ENCODE measurements at places on chromosomes 4 and X.

GRCh38 chrX:113457719-113458118 is 617.1 kb upstream of the AMOT start:
- no peak for DNase-seq

GRCh38 chr4:140312100-140312499 is 61.3 kb upstream of the SCOC start:
- no peak for DNase-seq

DNA sequence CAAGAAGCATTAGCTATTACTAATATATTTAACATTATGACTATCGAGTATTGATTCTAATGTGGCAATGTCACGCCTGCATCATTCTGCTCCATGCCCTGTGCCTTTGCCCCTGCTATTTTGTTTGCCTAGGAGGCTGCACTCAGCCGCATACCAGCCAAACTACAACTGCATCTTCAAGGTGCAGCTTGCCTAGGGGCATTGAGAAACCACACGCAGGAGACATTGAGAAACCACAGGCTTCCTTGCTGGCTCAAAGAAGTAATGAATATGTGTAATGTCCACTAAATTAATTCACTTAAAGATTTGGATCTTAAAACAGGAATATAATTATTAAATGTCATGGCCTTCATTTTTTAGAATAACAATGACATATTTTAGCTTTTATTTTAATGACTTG is 683.6 kb upstream of the TENM3 start:
- no peak for DNase-seq

DNA sequence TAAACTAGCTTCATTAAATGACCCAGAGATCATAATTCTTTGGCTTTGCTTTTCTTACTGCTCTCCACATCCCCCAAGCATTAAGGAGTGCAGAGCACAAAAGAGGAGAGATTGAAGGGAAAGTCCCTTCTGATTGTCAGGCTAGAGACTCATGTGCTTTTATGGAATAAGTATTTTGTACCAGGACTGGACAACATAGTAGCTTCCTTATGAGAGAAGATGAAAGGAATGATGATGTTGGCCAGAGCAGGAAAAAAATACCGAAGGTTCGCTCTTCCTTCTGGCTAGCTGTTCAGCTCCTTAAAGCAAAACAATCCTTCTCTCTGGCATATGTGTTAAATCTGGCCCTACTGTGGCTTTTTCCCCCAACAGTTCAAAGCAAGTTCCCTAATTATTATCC is 53.1 kb downstream of the HOPX start:
- DNase-seq = no peak

GRCh38 chr4:118225511-118225910 is 127.3 kb downstream of the PRSS12 start:
- no peak for DNase-seq

DNA sequence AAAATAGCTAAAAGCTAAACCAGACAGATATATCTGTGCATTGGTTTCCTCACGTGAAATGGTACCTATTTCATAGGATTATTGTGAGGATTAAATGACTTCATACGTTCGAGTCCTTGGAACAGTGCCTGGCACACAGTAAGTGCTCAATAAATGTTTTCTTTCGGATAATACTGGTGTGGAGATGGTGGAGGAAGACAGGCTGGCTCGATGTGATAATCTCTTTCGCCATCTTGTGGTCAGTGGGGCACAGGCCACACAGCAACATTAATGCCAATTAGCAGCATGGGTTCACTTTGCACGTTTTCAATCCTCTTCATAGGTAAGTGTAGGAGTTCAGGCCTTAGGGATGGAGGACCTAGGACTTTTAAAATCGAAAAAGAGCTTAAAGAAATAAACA is 9.3 kb downstream of the PAGE4 start:
- no peak for DNase-seq

- no peak for DNase-seq
These were observed 214.4 kb downstream of the DCHS2 start for GRCh38 chr4:154277172-154277571.

GRCh38 chr4:40550196-40550595 is 79.5 kb downstream of the RBM47 start:
- no peak for DNase-seq

- DNase-seq = no peak
These were observed 381.6 kb upstream of the CPEB2 start for GRCh38 chr4:14620567-14621141.

DNA sequence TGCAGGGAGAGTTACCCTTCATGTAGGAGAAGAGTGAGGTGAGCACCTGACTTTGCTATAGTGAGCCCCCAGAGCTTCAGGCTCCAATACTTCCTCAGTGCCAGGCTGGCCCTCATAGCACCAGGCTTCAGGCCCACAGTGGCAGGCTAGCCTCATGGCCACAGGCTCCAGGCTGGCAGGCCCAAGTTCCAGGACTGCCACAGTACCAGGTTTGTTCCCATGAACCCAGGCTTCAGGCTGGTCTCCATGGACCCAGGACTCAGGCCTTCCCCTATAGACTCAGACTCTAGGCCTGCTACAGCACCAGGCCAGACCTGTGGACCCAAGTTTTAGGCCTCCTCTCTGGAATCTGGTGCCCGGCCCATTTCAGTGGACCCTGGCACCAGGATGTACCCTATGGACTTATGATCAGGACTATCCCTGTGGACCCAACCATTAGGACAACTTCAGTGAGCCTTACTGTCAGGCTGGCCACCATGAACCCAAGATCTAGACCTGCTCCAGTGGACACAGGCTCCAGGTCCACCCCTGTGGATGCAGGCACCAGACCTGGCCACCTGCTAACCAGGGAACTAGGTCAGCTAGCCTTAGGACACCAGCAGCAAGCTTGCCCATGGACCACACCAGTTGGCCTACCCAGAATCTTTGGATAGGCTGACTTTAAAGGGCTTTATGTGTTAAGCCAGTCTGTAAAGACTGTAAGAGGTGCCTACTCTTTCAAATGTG is 658.2 kb downstream of the KLHL13 start:
- no peak for DNase-seq

GRCh38 chr4:95288552-95288951 is 260.2 kb downstream of the UNC5C start:
- no peak for DNase-seq

GRCh38 chr4:138053641-138054301 is 188.4 kb downstream of the SLC7A11 start:
- DNase-seq = no peak

DNA sequence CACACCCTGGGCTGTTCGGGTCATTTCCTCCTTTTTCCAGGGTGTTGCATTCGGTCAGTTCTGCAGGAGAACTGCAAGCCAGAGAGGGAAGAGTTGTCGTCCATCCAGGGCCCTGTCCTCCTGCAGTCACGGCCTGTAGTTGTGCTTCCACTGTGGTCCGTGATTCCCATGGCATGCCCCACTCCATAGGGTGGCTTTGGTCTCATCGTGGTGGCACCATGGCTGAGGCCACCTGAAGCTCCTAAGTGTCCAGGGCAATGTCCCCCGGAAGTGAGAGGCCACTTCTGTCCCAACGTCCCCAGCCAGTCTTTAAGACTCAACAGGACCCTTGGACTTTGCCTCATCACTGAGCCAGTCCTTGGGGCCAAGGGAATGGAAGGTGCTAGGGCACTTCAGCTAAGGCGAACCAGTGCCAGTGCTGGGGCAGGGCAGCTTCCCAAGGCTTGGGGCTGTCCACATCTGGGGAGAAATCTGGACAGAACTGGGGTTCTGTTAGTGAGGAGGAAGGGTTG is 83.7 kb downstream of the HTRA3 start:
- peak; percentile 20 for DNase-seq

- DNase-seq = no peak
These were observed 21.5 kb downstream of the RELL1 start for GRCh38 chr4:37664696-37665095.

DNA sequence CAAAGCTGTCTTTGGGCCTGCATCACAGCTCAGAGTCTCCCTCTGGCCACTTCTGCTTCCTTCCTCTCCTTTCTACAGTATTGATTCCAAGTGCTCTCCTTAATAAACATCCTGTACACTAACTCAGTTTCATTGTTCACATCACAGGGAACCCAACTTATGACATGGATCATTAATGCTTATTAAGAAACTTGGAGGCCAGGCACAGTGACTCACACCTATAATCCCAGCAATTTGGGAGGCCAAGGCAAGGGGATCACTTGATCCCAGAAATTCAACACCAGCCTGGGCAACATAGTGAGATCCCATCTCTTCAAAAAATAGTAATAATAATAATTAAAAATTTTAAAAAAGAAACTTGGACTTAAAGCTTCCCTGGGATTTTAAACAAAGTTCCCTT is 89.2 kb upstream of the EFHC2 start:
- no peak for DNase-seq

DNA sequence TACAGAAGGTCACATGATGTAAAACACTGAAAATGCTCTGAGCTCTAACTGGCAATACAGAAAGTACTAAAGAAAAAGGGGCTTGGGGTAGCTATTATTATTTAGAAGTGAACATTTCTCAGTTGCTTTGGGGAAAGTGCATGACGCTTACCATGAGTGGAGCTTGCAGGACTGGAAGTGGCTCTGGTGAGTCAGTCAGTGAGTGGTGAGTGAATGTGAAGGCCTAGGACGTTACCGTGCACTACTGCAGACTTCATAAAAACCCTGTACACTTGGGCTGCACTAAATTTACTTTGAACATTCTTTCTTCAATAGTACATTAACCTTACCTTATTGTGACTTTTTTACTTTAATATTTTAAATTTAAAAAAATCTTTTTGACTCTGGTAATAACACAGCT is 89.3 kb upstream of the ENPP6 start:
- no peak for DNase-seq

DNA sequence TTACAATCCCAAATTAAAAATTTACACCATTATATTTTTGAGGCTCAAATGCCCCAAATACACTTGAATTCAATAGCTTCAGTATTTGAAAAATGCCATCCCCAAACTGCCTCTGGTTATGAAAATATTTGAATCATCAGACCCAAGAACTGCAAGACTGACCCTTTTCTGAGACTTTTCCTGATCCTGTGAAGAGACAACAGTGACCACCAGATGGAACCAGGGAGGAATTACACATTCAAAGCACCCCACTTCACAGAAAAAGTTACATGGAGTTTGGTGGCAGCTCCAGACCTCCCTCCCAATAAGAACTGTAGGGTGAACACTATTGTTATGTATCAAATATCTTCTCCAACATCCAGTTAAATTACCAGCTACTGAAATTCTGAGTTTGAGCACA is 44.0 kb upstream of the SCD5 start:
- no peak for DNase-seq

DNA sequence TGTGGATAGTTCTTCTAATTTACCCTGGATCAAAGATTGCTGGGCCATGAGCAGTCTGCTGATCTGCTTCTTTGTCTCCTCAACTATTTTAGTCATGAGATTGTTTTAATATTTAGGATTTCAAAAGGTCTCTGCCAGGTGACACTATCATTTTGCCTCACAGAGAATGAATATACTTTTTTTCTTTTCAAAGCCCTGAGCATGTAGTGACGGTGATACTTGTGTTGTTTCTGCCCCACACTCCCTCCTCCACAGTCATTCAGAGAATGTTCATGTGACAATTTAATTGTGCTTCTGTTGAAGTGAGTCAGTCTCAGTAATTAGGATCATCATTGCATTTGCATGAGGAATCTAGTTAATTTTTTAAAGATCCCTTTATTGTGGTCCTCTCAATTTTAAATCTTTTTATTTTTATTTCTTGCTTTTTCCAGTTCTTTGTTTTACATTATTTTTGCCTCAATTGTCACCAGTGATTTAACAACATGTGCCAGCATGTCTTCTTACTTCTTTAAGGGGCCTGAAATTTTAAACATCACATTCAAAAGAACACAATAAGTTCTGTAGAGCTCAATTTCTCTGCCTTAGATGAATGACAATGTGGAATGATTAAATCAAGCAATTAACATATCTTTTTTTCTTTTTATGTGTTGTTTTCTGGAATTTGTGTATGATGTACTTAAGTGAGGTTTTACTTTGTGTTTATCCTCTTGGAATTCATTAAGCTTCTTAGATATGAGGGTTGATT is 12.3 kb downstream of the MMRN1 start:
- DNase-seq = no peak

DNA sequence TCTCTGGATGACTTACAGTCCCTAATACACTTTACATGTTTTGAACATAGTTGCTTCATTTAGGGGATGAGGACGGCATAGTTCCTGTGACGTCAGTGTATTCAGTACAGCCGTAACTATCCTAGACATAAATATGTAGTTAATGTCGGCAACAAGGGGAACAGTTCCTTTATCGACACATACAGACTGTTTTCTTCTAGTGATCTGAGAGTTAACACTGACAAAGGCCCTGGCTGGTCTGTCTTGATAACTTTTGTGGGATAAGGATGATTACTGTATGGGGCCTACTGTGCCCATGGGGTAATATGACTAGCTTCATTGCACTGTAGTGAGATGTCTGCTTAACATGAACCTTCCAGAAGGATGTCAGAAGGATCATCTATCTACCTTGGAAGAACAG is 131.2 kb downstream of the ZNF518B start:
- DNase-seq = no peak

DNA sequence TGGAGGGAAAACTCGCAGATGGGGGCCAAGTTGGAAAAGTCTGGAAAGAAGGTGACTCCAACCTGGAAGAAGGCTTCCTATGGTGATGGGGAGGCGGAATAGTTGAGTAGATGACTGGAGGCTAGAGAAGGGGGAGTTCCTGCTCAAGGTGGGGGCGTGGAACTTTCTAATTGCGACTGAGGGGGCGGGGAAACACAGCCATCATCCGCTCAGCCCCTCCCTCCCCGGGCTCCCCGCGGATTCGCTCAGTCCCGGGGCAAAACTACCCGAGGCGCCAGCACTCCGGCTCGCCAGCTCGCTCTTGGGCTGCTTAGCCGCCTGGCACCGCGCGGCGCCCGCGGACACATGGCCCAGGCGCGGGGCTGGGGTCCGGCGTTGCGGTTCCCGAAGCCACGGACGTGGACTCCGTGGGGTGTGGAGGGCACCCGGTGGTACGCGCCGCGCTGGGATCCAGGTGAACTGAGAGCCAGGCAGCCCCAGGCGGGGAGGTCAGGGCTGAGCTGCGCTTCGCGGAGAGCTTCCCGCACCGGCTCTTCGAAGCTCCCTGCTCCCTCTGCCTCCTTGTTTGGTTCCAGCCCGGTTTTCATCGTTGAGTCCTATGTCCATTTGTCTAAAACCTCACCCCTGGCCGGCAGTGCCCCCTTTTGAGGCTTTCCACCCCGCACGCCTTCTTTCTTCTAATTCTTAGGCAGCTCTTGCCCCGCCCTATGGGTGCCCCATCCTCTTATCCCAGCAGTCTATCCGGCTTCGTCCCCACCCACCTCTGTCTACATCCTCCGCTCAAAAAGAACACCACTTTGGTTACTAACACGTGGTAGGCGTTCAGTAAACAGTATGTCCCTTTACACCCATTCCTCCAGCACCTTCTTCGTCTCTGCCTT is 38.9 kb downstream of the STARD8 start:
- DNase-seq = peak; percentile 51

DNA sequence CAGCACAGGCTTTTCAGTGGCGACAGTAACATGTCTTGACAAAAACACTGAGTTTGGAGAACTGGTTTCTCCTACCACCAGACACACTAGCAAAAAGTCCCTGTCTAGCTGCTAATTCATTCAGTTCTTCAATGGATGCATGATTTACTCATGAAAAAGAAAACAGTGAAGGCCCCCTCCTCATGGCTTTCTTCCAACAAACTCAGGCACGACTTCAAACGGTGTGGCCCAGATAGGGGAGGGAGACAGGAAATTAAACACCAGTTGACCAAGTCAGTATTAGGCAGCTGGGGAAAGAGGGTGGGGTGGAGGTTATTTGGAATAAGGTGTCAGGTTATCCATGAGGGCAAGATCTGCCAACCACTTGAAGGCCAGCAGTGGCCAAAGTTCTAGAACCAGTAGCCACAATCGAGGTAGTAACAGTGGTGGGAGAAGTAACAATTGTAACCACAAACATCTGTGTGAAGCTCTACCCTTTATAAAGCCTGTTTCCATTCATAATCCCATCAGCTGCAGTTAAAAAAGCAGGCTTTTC is 60.2 kb downstream of the SEPSECS start:
- DNase-seq = no peak

Measured in right hindlimb (tissue), 1 donor.